CD4-positive, alpha-beta T cell treated with Interleukin-17A for 1 hour (primary cell): ENCODE measurements at places on chromosomes 16 and 17.

- no peak for DNase-seq
Observed at GRCh38 chr17:76550712-76551615, 11.1 kb downstream of the PRCD start.

- no peak for DNase-seq
Observed at GRCh38 chr17:6108382-6108781, 38.2 kb downstream of the WSCD1 start.

DNA sequence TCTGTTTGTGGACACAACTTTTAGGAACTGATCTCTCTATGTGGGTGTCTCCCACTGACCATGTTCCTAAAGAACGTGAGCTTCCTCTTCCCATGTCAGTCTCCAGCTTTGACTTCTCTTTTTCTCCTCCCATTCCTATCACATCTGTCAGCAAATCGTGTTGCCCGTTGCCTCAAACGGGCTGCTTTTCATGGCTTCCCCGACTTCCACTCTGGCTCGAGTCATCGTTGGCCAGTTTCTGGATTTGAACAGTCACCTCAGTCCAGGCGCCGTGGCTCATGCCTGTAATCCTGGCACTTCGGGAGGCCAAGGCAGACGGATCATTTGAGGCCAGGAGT is 5.4 kb downstream of the ABCC1 start:
- no peak for DNase-seq

- peak; percentile 32 for DNase-seq
Observed at GRCh38 chr17:57255182-57255775, 1.0 kb upstream of the MSI2 start.

GRCh38 chr17:49645654-49646053 is 32.2 kb downstream of the SPOP start:
- DNase-seq = no peak

DNA sequence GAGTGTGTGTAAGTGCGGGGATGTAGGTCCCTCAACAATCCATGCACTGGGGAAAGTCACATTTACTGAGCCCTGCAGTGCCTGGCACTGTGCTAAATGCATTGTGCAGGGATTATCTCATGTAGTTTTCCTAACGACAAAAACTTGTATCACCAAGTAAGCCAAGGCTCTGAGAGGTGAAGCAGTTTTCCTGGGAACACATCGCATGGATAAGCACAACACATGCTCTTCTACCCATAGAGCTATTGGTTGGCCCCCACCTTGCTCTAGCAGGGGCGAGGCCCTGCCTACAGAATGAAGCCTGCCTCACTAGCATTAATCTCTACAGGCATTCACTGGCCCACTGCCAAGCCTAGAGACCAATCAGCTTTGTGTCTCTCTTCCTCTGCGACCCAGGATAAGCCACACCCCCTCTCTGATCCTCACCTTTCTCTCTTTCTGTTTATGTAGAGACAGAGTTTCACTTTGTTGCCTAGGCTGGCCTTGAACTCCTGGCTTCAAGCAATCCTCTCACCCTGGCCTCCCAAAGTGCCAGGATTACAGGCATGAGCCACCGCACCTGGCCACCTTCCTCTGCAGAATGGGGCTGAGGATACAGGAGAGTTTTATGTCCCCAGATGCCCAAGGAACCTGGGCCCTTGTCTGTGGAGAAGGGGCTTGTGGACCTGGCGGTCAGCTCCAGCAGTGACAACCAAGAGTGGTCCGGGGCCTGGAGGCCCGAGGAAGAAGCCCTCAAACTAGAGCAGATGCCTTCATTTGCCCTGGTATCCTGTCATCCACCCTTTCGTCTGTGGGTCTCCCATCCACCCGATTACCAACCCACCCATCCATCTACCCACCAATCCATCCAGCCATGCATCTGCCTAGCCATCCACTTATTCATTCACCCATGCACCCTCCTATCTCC is 12.8 kb downstream of the CDH16 start:
- peak; percentile 50 for DNase-seq
